ENCODE measurements at places on chromosomes 2 and 18.

DNA sequence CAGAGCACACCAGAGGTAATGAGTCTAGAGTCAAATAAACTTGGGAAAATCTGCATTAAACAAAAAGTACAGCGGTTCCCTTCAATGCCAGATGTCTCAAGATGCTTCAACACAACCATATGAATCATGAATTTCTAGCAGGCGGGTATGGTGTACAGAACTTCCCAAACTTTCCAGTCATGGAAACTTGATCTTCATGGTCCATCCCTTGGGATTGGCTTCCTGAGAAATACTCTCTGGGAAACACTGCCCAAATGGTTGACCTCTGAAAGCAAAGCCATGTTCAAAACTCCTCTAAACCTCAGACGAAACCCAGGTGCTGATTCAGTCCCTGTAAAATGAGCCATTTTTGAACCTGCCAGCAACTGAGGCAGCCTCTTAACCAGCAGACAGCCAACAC lies 16.4 kb upstream of the TMEM247 start:
- DNase-seq, result no peak

DNA sequence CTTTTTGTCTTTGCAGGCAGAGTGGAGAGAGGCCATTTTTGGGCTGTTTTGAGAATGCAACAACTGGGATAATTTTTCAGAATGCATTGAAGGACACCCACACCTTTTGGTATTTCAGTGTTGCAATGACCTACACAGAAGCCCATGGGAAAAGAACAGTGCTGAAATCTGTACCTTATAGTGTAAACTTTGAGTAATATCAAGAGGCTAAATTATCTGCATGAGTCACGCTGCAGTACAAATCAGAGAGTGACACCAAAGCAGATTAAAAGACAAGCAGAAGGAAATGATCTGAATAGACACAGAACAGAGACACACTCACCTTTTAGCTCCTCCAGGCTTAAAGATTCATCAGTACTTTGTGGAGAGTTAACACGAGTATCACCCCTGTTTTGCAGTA lies 265.3 kb downstream of the PAX3 start:
- no peak for DNase-seq

GRCh38 chr2:215396595-215397313 lies 39.1 kb downstream of the FN1 start:
- DNase-seq, result no peak

DNA sequence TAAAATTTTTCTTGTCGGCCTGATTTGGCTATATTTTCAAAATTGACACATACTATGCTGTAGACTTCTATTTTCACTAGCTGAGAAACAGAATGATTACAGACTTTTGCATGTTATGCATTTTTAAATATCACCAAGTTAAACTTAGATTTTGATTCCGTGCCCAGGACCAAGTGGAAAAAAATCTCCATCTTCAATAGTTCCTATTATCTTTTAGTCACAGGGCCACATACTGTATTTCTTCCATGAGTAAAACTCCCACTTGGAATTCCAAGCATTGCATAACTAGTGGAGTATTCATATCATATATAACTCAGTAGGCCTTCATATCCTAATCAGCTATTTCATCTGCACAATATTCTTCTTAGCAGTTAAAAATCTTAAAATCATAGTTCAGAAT lies 470.9 kb downstream of the ARHGAP15 start:
- DNase-seq, result no peak

DNA sequence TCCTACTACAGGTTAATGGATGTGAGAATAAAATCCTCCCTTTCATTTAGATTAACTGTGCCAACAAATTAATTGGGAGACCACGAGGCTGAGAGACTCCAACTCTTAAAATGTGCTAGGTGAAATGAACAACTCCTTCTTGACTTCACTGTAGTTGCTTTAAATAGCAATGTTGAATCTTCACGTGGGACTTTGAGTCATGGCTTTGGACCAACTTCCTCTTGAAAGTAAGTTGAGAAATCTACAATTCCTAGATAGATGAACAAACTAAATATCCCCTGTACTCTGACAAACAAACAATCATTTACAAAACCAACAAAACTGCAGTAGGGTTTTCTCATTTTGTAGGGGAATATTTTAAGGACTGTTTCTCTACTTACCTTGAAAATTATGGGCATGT lies 291.9 kb upstream of the SPRED2 start:
- no peak for DNase-seq

DNA sequence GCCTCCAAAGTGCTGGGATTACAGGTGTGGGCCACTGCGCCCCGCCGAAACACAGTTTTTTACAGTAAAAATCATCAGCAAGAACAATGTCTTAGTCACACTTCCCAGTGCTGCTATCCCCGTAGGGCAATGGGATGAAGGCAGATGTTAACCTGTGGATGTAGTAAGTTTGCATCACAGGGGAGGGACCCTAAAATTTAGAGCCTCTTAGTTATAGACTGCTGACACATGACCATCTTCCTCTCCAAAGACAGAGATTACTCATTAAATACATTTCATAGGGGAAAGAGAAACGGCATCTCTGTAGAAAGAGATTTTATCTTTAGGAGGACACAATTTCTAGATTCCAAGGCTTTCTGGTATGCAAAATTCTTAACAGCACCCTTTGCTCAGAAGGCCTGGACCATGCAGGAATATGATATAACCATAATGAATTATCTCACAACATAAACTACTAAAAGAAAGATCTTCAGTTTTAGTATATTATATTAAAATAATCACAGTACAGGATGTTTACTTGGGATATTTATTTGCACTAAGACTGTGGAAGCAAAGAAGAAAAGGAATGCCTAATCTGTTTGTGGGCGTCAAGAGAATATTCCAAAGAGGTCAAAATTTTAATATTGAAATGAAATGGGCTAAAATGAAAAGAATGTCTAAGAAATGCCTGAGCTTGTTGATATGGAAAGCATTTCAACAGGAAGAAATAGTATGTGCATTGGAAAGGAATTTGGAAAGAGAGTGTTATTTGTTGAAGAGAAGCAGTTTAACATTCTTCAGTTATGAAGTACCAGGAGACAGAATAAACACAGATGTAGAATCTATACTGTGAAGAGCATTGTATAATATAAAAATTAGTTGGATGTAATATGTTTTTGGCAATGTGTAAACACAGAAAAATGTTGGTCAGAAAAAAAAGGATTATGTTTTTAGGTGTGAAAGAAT lies 1228.3 kb upstream of the CHAC2 start:
- DNase-seq, result no peak

- DNase-seq, result peak; percentile 19
Measured at GRCh38 chr2:183035954-183036669, 2.1 kb downstream of the NCKAP1 start.

DNA sequence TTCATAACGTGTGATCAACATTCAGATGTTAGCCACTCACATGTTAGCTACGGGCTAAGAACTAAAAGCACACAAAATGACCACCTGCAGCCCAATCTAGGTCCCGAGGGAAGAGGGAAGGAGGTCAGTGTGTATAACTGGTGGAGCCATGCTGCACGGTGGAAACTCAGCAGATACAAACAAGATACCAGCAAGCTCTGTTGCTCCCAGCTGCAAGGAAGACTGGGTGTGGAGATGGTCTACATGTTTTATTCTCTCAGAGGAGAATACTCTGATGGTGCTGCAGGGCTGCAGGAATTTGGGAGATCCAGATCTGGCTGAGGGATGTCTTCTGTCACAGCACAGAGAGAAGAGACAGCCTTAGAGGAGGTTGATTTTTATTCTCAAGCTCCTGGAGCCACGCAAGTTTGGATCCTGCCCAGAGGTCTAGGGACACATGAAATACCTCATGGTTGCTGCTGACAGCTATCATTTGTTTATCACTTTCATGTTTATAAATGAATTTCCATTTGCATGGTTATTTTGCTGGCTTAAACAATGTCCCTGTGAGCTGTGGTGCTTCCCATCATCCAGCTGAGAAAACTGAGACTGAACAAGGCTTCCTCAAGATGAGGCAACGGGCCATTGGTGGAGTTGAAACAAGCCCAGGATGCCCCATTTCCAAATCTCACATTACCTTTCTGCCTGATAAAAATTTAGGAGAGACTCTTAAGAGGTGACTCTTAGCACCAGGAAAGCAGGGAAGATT lies 30.9 kb downstream of the RNF144A start:
- no peak for DNase-seq

DNA sequence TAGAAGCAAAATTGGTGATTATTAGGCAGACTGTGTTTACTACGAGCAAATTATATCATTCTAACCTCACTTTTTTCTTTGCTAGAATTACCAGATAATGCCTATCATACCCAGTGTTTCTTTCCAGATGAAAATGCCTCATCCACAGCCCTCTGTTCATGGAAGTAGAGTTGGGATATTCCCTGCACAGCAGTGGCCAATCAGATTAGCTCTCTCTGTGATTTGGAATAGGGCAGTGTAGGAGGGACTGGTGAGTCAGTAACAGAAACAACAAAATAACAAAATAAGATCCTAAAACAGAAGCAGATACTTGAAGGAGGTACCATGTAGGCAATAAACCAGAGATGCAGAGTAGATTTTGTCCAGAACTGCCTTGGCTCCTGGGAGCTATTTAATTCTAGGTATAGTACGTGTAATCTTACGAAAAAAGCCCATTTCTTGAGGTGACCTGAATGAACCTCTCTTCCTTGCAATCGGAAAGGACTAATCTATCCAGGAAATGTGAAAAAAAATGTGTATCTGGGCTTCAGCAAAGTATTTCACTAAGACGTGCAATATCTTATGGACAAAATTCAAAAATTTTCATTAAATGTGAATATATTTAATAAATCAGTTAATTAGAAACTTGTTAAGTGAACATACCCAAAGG lies 18.4 kb upstream of the TMEM17 start:
- DNase-seq, result no peak

DNA sequence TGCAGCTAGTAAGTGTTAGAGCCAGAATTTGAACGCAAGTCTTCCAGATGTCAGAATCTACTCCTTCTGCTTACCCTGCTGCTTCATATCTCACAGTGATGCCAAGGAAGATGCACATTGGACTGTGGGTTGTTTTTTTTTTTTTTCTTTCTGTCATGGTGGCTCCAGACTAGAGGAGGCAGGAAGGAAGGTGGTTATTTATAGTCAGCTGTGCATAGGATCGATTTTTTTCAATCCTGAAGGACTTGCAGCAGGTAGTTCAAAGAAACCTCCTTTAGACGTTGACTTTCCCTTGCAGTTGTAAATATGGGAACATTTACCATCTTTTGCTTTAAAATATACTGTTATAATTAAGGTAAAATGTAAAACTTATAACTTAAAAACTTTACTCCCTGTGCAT lies 17.3 kb downstream of the NEDD4L start:
- no peak for DNase-seq

DNA sequence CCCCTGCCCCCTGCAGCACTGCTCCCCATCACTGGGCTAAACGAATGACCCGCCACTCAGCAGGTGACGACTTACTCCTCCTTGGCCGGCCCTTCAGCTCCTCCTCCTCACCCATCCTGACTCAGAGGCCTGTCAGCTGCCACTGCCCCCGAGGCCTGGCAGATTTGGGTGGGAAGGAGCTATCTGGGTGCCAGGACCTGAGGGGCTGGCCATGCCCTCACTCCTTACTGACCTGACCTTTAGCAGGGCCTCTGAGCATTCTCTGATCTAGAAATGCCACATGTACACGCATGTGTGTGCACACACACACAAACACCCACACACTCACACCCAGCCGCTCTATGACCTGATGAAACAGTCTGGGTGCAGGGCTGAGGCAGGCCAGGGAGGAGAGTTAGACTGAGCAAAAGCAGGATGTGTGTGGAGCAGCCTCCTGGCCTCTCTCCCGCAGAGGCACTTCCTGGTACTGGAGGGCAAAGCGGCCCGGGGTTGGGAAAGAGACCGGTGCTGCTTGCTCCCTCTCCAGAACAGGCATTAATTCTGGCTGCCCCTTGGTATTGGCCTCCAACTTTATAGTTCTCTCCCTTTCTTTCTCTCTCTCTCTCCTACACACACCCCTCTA lies 68.0 kb downstream of the ZFP36L2 start:
- DNase-seq, result peak; percentile 73

DNA sequence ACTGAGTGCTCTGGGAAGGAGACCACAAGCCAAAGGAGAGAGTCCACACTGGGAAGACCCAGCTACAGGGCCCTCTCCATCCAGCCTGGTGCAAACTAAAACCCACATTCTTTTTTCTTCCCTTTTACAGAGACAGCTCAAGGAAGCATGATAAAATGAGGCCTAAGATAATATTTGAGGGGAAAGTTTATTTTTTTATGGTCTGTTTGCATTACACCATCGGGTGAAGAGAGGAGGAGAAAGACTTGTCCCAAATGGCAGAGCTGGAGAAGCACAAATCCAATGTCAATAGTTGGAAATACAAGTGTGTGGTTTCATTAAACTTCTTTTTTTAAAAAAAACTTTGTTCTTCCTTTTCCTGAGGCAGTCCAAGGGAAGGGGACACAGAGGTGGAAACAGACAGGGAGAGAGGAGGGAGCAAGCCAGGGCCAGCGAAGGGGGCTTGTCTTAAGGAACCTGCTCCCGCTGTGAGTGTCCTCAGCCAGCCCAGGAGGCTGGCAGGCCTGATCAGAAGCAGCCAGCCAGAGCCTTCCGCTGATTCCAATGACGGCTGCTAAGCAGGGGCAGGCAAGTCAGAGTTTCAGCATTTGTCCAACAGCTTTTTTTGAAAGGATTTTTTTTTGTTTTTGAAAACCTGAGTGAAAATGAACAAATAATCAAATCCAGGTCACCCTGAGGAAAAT lies 203.8 kb upstream of the SIX2 start:
- no peak for DNase-seq

- DNase-seq, result no peak
Measured at GRCh38 chr2:70718736-70719135, 49.3 kb downstream of the ADD2 start.

DNA sequence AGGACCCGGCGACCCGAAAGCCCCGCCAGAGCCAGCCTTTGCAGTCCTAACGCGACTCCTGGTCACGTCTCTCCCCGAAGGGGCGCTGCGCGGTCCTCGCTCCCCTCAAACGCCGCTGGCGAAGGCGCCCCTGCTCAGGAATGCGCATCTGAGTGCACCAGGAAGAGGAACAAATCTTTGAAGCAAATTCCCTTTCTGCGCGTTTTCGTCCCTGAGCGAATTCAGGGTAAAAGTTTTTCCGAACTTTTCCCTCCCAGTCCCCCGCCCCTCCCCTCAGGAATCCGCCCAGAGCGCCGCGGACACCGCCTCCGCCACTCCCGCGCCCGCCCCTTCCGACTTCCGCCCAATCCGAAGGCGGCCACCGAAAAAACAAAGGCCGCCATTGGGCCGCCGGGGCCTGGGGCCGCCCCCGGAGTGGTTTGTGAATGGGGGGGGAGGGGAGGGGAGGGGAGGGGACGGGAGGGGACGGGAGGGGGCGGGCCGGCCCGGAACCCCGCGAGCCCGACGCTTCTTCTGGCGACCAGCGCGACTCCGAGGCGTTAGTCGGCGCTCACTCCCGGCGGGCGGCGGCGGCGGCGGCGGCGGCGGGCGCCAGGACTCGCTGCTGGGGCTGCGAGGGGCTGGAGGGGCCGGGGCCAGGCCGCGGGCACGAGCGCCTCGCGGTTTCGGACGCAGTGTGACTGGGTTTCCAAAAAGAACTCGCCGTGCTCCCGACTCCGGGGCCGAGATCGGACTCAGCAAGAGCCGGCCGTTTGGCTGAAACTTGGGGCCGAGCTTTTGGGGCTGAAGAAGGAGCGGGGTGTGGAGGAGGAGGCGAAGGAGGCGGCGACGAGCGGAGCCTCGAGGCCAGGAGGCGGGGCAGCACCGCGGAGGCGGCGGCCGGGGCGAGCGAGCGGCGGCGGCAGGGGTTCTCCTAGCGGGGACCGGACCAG lies at the start of gene FZD7:
Gene FZD7 (plus strand): TSS at position 539 of the 932 bp plus-strand sequence. CDS start 793 bp downstream, outside the sequence.
- peak; percentile 90 for DNase-seq

All from RPMI8226 (cell line).